ENCODE measurements at places on chromosomes 11 and 22.

DNA sequence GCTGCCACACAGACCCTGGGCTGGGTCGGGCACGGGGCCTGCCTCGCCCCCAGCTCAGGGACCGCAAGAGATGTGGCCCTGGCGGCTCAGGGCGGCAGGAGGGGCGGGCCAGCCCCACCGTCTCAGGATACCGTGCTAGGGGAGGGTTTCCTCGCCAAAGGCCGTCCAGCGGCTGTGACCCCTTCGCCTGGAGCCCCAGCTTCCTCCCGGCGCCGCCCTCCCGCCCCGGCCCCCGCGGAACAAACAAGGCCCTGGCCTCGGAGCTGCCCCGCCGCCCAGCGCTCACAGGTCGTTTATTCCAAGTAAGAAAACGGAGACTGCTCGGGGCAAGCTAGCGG is 543 bp upstream of the AP2A2 start:
- DNase-seq, result no peak

DNA sequence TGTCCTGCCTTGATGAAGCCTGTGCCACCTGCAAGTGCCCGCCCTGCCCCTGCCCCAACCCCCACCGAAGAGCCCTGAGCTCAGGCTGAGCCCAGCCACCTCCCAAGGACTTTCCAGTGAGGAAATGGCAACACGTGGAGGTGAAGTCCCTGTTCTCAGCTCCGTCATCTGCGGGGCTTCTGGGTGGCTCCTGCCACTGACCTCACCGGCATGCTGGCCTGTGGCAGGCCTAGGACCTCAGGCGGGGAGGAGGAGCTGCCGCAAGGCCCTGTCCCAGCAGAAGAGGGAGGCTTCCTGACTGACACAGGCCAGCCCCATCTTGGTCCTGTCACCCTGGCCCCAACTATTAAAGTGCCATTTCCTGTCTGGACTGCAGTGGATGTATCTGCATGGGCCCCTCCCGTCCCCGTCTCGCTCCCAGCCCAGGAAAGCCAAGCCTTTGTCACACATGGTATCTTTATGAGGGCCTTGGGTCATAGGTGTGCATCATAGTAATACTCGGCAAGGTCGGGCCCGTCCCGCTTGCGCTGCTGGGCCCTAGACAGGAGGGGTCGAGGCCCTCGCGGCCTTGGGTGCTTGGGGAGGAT is 882 bp downstream of the FREY1 start:
- no peak for DNase-seq

GRCh38 chr11:12205330-12205729 is 94.9 kb downstream of the MICAL2 start:
- DNase-seq, result no peak

- no peak for DNase-seq
Observed at GRCh38 chr11:62046568-62047100, 77.2 kb upstream of the INCENP start.

DNA sequence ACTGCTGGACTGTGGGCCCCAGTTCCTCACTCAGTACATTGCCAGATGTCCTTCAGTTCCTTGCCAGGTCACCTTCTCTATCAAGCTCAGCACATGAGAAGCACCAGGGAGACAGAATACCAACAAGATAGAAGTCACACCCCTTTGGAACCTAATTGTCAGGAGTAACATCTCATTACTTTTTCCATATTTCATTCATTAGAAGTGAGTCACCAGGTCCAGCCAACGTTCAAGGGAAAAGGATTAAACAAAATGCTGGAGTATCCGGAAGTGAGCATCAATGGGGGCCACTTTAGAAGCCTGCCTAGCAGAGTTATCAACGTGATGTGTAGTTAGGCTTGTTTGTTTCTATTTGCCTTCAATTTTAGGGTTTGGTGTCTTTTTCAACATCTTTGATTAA is 569.3 kb downstream of the MIAT start:
- no peak for DNase-seq

DNA sequence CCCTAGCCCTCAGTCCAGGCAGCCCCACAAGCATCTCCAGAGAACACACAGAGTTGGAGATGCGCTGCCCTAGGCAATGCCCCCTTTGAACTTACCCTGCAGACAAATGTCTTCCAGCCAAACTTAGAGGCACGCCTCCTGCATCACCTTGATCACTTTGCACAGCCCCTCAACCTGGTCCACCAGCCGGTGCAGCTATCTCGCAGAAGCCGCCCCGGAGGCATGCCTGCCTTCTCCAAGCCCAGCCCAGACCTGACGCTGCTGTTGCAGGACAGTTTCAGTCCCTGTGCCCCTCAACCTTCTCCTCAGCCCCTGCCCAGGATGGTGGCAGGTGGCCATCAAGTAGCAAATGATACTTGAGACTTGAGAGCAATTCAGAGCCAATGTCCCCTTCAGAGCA is 16.7 kb upstream of the POU2AF1 start:
- no peak for DNase-seq

- DNase-seq, result no peak
Observed at GRCh38 chr11:19541521-19542049, 171.1 kb upstream of the NAV2 start.

GRCh38 chr11:114200351-114201133 is 95.7 kb upstream of the NNMT start:
- no peak for DNase-seq

GRCh38 chr22:18950141-18950540 is 14.0 kb upstream of the PRODH start:
- no peak for DNase-seq

DNA sequence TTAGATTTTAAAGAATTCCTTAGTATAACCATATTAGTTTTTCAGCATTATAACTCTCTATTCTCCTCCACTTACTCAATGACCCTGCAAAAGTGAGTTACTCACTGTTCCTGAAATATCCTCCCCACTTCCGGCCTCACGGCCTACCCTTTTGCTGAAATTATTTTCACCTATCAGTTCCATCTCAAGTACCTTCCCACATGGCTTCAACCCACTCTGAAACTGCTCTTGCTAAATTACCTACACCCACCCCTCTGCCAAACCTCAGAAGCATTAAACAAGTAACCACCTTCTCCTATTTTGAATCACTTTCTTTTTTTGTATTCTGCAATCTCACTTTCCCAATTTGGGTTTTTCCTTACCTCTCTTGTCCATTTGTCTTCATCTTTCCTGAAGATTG is 37.7 kb downstream of the OR5P2 start:
- DNase-seq, result no peak

GRCh38 chr11:84922836-84923235 is 704.3 kb downstream of the DLG2 start:
- DNase-seq, result no peak

- DNase-seq, result no peak
Observed at GRCh38 chr11:28384418-28384817, 276.2 kb downstream of the METTL15 start.
